ENCODE measurements at places on chromosomes 5 and 9. TPM values are rescaled to one million over a fixed set of nuclear protein-coding genes. Genes with fewer than 3 reads are reported as not detected.
A peak's percentile ranks its signal among the peaks of the same experiment; 100 is the strongest.

GRCh38 chr9:68844631-68845612 lies 139.9 kb downstream of the PIP5K1B start:
- peak; percentile 8 for DNase-seq

DNA sequence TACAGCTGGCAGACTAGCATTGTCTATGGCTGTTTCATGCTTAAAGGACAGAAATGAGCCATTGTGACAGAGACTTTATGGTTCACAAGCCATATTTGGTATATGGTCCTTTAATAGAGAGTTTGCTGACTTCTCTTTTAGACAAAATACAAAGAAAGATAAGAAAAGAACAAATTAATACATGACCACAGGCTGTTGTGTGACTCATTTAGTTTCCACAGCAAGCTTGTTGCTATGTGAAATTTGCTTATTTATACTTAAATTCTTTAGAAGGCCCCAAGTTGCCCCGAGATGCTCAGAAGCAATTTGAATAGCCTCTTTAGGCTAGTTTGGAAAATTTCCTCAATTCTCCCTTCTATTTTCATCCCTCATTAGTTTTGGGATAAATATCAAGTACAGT lies 315.3 kb upstream of the RPS23 start:
- no peak for DNase-seq

DNA sequence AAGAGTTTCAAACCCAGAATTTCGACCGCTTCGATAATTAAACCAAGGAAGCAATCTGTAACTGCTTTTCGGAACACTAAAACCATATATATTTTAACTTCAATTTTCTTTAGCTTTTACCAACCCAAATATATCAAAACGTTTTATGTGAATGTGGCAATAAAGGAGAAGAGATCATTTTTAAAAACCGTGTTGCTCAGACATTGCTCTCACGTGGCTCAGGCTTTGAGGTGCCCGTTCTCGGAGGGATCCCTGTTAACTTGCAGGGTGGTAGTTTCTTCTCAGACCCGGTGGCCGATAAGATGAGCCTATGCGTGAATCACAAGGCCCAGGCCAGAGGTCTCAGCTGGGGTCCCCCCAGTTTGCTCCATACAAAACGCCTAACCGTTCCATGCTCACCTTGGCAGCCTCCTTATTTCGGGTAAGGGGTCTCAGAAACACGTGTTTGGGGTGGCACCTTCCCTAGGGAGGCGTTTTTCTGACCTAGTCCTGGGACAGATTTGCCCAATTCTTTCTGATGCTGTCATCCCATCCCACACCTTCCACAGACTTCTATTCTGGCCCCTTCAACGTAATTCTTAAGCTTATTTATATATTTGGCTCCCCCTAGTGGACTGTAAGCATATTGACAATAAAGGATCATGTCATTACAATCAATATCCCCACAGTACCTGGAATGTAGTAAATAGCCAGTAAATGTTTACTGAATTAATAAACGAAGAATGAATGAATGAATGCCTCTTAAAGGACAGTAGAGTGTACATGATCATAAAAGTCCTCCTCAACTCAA lies 48.1 kb downstream of the THBS4 start:
- DNase-seq, result peak; percentile 57

HRCT1 gene
- not detected for total RNA-seq

NUDT12 gene
- total RNA-seq, result 18.5 TPM

TAS2R1 gene
- not detected for total RNA-seq

SLC6A7 gene
- not detected for total RNA-seq

- DNase-seq, result no peak
Observed at GRCh38 chr5:157530226-157530972, 45.2 kb downstream of the ADAM19 start.

GRCh38 chr5:110865400-110866094 lies 126.7 kb downstream of the SLC25A46 start:
- peak; percentile 30 for DNase-seq

MSX2 gene
- total RNA-seq, result 0.36 TPM

All from A172 (cell line).